CMK (cell line): ENCODE measurements at places on chromosomes 3 and 15.

- no peak for DNase-seq
Measured at GRCh38 chr15:79858469-79858868, 38.3 kb downstream of the MTHFS start.

- no peak for DNase-seq
Measured at GRCh38 chr15:33296856-33297255, 13.9 kb upstream of the RYR3 start.

GRCh38 chr3:55597641-55598040 is 110.5 kb upstream of the WNT5A start:
- no peak for DNase-seq

DNA sequence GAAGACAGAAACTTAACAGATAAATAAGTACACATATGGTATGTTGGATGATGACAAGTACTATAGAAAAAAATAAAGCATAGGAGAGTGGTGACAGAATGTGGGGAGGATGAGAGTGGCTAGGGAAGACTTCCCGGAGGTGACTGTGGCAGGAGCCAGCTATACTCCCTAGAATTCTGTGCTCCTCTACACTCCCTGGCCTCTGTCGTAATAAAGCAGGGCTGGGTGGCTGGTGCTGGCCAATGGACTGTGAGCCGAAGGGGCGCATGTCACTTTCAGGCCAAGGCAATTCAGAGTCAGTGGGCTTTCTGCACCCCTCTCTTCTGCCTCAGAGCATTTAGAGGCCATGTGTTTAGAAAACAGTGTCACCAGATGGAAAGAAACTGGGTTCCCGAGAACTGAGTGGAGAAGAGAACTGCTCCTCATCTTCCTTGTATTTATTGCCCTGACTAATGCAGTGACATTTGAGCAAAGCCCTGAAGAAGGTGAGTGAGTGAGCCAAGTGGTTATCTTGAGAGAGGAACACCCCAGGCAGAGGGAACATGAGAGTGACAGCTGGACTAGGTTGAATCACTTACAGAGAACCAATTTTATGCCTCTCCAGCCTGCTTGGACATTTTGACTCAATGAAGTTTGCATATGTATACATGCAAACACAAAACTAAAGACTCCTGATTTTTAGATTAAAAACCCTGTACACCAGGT is 5.2 kb upstream of the VPS8 start:
- no peak for DNase-seq

DNA sequence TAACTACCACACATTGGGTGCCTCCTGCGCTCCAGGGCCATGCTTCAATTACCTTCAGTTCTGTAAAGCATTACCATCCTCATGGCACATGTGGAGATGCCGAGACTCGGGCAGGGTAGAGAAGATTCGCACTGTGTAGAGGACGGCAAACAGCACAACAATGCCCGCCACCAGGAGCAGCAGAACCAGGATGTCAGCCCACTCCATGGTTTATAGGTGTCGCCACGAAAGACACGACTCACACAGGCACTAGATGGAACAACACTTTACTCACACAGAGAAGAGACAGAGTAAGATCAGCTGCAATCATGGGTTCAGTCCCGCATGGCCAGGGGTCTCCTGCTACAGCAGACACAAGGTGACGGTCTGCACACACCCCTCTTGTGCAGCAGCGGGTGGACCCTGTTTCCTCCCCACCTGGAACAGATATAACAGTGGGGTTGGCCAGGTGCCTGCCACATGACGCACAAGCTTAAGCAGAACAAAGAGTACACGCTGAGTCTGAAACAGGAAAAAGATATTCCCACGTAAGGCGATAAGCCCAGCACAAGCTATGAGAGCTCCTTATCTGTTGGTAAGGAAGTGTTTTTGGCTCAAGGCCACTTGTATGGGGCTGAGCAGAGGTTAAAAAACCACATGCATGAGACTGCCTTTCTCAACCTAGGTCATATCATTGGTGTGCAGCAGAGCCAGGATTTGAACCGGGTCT is 2.5 kb upstream of the TBC1D21 start:
- DNase-seq, result peak; percentile 7

GRCh38 chr15:82587805-82588204 is 47.5 kb upstream of the RPS17 start:
- no peak for DNase-seq

- no peak for DNase-seq
Measured at GRCh38 chr3:110569073-110569472, 502.5 kb upstream of the NECTIN3 start.

DNA sequence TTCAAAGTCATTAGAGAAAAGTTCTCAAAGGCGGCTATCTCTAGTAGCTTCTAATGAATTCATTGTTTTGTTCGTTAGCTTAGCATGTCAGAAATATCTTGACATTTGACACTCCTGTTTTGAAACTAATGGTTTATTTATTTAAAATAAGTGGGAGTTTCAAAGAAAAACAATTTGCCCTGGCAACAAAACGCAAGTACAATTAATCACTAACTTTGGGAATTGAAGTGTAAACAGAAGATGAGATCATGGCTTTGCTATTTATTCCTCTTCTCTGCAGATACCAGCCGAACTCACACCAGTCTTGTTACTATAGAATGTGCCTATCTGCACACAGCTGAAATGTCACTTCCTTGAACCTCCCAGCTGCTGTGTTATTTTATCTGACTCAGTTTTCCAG is 27.5 kb downstream of the MASP1 start:
- no peak for DNase-seq

GRCh38 chr3:114231616-114232015 is 5.8 kb downstream of the ZNF80 start:
- DNase-seq, result no peak

DNA sequence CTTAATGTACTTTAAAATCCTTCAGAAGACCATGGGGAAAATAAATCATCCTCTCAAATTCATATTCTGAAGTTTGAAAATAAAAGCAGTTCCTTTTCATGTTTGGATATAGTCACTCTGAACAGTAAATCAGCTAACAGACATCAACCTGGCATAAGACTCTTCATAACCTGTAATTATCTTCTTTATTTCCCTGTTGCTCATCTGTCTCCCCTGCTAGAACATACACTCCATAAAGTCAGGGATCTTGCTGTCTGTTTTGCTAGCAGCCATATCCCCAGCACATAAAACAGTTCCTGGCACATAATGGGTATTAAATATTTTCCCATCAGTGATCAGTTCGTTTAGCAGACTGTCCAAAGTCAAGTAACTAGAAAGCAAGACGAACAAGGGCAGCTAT is 11.2 kb downstream of the VGLL4 start:
- no peak for DNase-seq

DNA sequence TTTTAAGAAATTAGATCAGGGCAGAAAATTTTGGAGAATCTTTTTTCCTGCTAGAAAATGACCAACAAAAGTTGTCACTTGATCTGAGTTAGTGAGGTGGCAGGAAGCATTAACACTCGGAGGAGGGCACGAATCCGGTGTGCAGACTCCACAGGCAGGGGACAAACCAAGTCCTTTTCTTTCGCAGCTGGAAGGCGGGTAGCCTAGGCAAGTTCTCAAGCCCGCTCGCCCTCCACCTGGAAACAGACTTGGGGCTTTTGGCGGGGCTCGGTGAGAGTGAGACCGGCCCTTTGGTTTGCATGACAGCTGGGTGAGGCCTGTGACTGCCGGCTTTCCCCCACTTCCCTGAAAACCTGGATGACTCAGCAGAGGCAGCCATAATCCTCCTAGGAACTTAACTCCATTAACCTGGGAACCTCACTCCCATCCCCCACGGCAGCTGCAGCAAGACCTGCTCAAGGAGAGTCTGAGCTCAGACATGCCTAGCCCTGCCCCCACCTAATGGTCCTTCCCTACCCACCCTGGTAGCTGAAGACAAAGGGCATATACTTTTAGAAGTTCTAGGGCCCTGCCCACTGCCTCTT is 134.8 kb downstream of the MFSD1 start:
- no peak for DNase-seq

DNA sequence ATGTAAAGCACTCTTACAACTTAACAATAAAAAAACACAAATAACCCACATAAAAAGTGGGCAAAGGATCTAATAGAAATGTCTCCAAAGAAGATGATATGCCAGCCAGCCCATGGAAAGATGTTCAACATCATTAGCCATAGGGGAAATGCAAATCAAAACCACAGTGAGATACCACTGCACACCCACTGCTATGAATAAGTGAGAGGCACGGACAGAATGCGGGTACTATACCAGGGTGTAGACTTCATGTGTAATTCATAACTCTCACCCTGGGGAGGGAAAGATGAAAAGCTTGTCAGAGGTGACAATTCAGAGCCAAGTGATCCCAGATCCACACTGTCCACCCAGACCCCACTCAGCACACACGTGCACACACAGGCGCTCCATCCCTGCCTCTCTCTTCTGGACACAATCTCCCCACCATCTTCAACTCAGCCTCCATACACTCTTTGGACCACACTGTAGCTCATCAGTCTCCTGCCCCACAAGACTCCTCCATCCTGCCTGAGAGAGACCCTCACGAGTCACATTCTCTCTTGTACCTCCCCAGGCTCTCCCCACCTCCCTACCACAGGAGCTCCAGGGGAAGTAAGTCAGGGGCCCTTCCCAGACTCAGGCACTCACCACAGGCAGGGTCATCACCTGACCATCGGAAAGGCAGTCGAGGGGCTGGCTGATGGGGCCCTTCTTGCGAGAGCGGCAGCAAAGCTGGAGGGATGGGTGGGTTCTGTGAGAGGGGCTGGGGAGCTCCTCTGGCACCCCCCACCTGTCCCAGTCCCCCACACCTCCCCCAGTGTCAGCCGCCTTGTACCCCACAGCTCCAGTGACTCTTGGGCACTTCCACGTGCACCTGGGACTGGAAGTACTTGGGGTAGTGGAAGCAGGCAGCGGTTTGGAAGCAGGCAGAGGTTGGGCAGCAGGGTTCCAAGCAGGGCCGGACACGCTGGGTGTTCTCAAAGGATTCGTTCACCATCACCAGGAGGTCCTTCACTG is 21.3 kb downstream of the PLA2G4E start:
- DNase-seq, result no peak

- DNase-seq, result no peak
Measured at GRCh38 chr15:29534378-29534777, 264.8 kb upstream of the NSMCE3 start.

DNA sequence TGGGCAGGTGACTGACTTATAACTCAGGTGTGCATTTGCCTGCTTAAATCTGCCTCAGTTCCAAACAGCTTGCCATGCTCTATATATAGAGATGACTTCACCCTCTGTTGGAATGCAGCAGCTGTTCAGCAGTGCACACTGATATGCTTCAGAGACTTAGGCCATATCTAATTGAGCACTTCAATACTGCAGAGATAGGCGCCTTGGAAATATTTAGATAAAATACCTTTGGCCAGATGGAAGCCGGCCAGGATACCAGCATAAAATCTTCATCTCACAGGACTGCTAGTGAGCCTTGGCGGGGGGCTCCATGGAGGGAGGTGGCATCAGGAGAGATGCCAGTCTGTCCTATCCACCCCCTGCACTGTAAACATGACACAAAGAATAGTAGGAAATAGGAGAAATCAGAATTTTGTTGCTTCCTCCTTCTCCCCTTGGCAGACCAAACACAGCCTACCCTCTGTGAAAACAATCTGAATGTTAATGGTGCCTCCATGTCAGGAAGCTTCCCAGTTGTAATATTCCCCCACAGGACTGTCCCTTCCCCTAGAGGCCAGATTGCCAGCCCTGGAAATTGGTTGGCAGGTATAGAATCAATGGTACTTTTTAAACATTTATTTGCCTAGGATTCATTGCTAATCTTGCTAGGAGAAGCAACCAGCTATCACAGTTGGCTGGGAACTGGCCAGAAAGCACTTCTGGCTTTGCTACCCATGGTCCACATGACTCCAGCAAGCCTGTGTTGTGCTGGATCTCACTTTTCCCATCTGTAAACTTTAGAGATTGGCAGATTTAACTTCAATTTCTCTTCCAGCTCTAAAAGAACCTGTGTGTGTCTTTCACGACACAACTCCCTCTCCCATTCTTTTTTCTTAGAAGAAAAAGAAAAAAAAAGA is 215.5 kb upstream of the KCNMB2 start:
- no peak for DNase-seq

GRCh38 chr3:126147932-126148683 is 32.3 kb downstream of the ALDH1L1 start:
- DNase-seq, result no peak

DNA sequence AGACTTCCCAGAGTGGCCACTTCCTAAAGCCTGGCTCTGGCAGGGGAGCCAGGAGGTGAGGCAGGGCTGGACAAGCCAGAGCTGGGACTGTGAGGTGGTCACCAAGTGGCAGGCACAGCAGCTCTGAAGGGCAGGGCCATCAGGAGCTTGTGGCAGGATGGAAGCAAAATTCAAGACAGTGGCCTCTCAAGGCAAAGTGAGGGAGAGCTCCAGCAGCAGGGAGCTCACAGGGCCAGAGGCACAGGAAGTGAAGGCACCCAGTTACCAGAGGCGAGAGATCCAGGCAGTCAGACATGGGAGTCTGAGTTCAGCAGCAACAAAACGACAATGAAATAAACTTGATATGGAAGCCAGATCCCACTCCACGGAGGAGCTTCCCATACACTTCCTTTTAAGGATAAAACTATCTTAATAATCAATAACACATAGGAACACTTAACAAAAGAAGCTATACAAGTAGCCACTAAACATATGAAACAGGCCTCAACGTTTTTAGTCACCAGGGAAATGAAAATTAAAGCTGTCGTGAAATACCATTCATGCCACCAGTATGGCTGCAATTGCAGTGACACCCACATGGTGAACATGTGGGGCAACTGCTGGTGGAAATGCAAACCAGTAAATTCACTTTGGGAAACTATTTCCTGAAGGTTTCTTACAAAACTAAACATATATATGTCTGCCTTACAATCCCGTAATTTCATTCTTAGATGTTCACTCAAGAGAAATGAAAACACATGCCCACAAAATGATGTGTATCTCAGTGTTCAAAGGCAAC is 35.4 kb upstream of the TMEM158 start:
- DNase-seq, result no peak

DNA sequence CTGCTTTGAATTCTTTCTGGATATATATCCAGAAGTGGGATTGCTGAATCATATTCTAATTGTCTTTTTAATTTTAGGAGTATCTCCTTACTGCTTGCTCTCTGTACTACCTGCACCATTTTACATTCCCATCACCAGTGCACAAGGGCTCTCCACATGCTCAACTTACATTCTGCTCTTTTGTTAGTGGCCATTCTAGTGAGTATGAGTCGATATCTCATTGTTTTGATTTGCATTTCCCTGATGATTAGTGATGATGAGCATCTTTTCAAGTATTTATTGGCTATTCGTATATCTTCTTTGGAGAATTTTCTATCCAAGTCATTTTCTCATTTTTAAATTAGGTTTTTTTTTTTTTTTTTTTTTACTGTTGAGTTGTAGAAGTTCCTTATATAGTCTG is 29.5 kb downstream of the PFN2 start:
- DNase-seq, result no peak

GRCh38 chr3:179958143-179958542 is 78.6 kb downstream of the PEX5L start:
- no peak for DNase-seq

DNA sequence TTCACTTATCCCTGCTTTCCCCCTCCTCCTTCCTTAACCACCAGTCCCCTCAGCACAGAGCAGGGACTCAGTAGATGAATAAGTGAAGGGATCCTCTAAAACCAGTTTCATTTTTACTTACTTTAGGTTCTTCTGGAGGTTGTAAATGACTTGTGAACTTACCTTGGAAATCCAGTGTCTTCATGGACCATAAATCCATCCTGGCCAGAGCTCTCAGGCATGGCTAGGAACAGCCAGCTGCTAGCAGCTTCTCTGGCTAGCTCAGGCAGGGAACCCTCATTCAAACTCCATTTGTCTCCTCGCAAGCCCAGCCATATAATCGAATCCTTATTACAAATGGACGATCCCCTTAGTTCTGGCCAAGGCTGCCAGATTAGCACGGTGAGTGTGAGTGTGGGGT is 78.5 kb downstream of the LRTM1 start:
- DNase-seq, result no peak
